ENCODE measurements at places on chromosomes 5 and 9.

DNA sequence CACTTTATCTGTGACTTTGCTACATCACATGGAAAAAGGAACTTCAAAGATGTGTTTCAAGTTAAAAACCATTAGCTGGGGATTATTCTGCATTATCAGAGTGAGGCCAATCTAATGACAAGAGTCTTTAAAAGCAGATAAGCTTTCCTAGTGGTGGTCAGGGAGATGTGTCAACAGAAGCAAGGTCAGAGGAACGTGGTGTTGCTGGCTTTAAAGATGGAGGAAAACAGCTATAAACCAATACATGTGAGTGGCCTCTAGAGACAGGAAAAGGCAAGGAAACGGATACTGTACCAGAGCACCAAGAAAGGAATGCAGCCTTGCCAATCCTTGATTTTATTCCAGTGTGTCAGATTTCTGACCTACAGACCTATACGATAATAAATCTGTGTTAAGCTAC, 204.2 kb downstream of the TAF11L14 start:
- DNase-seq: no peak

DNA sequence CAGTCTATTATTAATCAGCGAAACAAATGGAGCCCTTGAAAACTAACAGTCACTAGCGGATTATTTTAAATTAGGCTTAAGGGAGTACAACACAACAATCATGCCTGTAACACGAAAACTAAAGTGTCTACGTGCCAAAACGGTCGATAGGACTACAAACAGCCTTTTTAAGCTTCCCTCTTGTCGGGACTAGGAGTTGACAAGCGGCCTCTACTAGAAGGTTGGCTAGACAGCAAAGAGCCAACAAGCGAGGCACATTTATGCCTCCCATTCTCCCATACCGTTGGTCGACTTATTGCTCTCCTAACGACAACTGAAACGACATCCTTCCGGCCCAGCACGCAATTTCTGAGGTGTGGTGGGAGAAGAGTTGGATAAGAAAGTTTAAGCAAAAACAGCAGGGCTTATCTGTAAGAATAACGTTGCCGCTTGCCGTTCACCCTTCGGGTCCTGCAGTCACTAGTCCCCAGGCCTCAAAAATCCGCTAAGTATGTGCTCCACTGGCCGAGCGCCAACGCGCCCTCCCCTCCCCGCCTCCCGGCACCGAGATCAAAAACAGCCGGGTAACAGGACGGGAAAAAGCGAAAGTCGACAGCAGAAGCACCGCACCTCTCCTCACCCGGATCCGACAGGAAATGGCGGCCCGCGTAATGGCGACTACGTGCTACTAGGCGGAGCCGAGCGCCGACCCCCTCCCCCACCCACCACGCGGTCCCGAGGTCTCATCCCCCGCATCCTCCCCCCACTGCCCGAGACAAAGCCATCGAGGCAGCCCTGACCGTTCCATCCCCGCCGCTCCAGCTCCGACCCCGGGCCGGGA, 813 bp downstream of the HNRNPK start:
- DNase-seq: peak; percentile 87

DNA sequence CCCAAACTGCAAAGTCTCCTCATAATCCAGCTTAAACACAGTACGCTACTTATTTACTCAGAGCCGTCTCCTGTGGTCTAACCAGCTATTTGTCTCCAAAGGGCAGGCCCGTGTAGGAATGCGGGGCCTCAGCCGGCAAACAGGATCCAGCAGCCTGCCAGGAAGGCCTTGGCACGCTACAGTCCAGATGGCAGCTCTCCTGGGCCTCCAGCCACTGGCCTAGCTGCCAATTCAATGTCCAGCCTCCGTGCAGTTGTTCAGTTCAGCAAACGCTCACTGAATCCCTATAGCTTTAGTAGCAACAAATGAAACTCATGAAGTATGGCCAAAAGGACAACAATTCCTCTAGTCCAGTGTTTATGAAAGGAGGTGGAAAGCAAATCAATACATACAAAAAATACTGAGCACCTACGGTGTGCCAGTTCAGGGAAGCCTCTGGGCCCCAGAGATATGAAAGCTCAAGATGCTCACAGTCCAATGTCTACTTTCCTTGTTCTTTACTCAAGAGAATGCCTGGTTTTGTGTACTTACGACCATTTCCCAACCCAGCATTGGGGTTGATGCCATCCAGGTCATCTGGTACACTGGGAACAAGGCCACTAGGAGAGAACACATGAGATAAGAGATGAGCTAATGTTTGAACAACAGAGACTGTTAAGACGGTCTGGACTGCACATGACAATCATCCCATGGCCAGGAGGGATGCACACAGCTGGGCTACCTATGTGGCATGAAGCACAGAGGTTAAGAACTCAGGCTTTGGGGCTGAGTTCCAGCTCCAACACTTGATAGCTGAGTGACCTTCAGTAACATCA, 8.3 kb downstream of the CDK5RAP2 start:
- peak; percentile 50 for DNase-seq

DNA sequence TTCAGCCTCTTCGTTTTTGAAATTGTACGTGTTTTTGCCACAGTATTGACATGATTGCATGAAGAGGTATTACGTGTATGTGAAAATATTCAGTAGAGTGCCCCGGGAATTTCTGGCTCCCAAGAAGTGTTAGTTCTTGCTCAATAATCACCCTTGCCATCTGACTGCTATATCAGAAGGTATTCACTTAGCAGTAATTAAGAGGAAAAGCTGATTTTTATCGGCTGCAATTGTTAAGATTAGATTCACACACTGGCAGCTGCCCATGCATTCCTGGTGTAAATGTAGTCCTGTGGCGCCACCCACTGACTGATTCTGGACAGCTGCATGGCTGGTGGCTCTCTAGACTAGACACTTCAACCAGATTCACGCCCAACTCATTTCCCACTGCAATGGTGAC, 440.1 kb upstream of the ADAMTS16 start:
- peak; percentile 26 for DNase-seq

DNA sequence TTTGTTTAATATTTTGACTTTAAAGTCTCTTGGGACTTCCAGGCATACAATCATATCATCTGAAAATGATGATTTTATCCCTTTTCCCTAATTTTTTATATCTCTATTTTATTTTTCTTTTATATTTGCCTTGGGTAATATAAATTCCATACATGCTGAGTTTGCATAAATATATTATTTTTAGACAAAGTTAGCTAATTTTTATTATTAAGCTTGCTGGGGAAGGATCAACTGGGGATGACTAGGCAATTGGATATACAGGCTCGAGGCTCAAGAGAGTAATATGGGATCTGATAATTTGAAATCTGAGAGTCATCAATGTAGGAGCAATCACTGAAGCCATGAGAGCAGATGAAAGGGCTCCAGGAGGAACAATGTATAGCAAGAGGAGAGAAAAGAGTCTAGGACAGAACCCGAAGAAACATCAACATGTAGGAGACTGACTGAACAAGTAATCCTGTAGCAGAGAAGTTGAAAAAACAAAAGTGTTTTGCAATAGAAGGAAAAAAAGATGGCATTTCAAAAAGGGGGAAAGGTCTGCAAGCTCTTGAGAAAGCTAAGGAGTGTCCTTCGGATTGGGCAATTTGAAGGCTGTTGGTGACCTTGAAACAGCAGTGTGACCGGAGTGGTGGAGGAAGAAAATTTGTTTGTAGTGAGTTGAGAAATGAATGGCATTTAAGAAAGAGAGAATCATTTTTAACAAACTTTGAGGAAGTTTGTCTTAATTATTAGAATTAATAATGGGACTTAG, 17.0 kb upstream of the RHOBTB3 start:
- DNase-seq: no peak

DNA sequence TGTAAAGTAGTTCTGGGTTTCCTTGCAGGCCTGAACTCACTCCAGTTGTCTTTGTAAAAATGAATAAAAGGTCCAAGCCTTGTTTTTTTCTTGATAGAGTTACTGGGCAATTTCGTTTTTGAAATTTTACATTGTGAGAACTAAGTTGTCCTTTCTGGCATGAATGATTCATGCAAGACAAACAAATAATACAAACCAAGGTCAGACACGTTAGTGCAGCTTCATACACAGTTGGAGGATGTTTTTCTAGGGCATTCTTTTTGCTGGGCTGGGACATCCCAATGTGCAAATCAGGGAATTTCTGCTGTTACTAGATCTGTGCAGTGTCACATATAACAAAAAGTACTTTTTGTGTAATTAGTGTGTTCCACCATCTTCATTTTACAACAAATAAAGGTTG, 96.0 kb downstream of the MEGF10 start:
- DNase-seq: no peak

DNA sequence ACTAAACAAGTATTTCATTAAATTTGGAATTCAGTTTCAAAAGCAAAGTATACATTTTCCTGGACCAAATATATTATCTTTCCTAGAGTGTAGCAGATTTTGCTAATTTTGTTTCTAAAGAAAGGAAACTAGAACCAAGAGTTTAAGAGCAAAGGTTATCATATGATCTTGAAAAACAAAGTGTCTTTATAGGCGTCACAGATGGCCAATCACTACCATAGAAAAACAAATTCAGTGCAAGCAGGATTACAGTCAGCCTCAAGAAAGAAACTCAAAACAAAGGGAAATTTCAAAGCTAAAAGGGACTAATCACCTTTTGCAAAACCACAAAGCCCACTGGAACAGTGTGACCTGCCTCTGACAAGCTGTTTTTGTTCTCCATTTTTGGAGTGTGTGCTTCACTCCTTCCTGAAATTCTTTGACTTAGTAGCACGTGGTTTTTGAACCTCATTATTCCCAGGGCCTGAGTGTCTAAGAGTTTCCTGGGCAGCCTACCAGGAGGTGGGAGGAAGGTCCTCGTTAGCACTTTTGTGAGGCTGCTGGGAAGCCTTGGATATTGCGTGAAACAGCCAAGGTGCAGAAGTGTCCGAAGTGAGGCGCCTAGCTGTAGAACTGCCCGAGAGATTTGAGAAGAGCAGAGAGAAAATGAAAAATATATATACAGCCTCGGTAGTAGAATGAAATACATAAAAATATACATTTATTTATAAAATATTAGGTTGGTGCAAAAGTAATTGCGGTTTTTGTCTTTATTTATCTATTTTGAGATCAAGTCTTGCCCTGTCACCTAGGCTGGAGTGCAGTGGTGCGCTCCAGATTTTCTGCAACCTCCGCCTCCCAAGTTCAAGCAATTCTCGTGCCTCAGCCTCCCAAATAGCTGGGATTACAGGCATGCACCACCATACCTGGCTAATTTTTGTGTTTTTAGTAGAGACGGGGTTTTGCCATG, 246.1 kb downstream of the MARCHF11 start:
- DNase-seq: no peak

DNA sequence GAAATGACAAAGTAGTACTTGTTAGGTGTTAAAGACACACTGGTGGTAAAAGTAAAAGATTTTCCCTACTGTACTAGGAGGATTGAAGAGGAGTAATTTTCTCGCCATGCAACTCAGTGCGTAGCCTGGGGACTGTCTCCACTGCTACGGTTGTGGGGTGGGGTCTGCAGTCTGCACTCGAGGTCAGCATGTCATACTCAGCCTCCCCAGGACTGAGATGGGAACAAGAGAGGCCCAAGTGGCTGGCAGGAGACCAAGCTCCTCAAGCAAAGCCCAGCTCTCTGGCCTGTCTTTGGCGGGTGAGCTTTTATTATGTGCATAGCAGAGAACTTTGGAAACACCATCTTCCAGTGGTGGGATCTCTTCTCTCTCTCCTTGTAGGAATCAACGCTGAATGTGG, 10.4 kb downstream of the NHP2 start:
- no peak for DNase-seq

DNA sequence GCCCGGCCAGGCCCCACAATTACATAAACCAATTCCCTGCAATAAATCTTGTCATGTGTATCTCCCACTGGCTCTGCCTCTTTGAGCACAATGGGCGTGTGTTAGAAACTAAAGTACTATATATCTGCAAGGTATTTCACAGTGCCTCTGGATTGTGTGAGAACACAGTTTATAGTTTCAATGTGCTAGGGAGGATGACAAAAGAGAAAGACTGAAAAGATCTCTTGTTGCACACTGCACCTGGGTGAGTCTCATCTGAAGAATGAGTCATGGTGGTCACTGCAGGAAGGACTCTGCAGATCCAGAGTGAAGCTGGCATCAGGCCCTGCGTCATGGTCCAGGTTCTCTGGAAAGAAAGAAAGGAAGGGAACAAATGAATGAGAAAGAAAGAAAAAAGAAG, 20.7 kb upstream of the CTSV start:
- DNase-seq: no peak

GRCh38 chr9:81560851-81561732, 128.3 kb downstream of the TLE1 start:
- no peak for DNase-seq

DNA sequence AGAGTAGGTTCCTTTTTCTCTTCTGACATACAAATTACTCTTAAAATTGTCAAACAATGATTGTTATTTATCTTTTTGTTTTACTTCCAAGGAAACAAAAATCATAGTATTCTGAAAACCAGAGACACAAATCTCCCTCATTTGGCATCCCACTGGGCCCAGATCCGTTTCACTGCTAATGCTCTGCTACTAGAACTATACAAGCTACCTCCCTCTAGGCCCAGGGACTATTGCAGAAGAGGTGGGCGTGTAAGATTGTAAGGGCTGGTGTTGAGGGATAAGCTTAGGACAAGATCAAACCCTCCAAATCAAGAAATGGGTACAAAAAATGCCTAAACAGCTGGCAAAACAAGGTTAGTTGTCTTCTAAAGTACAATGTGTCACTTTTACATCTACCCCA, 928.9 kb upstream of the CDH10 start:
- DNase-seq: no peak

DNA sequence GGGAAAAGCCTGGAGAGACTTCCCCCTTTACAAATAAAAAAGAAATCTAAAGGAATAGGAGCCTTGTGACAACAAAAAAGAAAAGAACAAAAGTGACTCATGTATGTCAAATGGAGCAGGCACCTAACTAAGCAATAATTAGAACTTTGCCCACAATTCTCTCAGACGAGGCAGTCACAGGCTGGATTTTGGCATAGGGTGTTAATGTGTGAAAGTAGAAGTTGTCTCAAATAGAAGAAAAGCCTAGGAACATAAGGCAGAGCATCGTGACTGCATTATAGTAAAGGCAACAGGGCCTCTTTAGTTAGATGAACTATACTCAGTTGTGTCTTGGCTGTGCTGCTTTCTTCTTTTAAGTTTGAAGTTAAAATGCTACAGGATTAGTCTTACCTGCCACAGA, 219.9 kb upstream of the TMEM161B start:
- no peak for DNase-seq

DNA sequence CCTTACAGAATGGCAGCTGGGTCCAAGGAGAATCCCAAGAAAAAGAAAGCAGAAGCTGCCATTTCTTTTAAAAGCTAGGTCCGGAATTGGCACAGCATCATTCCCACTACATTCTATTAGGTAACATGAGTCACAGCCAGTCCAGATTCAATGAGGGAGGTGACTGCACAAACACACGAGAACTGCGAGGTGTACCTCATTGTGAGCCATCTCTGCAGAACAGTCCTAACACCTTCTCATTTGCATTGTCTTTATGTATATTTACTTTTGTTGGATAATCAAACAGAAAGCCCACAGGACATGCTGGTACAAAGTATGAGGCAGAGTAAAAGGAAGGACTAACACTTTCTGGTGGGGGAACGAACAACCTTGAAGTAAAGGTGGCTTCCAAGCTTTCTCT, 14.6 kb upstream of the HABP4 start:
- no peak for DNase-seq

DNA sequence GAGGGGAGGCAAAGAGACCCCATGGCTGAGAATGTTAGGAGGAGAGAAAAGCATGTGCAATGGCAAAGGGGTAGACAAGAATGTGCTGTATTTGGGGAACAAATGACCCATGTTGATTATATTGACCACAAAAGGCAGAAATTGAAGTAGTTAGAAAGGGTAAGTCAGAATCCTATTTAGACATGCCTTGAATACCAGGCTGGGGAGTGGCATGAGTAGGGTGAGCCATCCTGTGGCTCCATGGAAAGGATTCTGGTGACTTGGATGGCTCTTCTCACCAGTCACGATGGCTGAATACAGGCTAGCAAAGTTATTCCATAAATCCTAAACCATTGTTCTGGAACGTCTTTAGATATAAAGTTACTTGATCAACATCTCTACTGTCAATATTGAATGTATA, 73.4 kb upstream of the MEF2C start:
- no peak for DNase-seq
